ENCODE measurements at places on chromosomes 12 and 14.

- DNase-seq = peak; percentile 61
These were observed 1.6 kb downstream of the CTDSP2 start for GRCh38 chr12:57844709-57845477.

DNA sequence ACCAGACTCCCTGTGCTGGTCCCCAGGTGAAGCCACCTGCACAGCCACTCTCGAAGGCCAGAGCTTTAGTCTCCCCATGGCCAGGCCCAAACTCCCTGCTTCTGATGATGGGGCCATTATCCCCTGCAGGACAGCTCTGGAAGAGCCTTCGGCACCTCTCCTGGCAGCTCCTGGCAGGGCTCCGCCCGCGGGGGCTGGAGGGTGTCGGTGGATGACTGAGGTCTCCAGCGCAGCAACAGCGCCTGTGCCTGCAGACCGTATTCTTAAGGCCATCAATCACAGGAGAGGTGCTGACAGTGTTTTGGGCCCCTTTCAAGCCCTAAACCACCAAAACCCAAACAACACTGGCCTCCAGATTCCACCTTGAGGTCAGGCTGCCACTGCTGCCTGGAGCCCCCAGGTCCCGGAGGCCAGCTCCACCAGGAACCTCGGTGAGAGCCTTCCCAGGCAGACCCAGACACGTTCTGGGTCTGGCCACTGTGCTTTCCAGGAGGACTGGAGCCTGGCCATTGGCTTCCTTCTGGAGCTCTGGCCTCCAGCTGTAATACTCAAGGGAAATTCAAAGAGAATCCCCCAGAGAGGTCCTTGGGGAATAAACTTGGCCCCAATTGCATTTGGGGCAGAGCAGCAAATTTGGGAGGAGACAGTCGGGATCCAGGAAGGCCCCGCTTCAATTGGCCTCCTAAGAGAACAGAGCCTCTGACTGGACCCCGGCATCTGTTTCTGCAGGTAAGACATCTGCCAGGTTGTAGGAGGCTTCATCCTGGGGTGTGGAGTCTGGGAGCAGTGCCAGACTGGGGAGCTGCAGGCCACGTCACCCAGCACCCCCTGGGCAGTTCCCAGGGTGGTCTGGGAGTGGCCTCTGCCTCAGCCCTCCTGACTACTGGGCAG lies 210.6 kb upstream of the RTL1 start:
- DNase-seq = no peak

DNA sequence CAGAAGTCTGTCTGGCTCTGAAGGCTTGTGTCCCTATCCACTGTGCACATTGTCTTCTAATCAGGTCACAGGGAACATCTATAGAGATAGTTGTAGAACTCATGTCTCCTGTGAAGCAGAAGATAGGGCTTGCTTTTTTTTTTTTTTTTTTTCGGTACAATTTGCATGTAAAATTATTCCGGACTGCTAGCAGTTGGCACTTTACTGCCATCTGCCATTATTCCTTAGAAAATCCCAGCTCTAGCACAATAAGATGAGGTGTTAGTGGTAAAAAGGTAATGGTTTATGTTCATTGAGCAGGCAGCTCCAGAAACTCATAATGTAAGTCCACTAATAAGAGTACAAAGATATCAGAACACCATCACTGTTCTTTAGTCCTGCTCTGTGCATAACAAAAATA lies 8.7 kb downstream of the MYRFL start:
- DNase-seq = no peak

- DNase-seq = peak; percentile 24
These were observed 31.5 kb upstream of the CCT2 start for GRCh38 chr12:69553628-69554248.

DNA sequence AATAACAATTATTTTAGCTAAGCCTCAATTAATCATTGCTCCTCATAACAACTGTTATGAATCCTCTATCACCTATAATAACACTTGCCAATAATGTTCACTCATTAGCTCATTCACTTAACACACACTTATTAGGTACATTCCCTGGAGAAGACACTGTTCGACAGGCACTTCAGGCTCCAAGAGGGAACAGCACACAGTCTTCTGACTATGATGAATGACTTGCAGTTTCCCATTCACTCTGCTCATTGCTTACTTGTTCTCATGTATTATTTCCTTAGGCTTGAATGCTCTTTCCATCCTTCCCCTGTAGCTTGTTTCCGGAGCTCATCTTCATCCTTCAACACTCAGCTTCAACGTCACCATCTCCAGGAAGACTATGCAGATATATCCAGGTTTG lies 437.3 kb downstream of the TMEM132D start:
- no peak for DNase-seq

GRCh38 chr14:95463171-95463901 lies 53.1 kb downstream of the SYNE3 start:
- DNase-seq = no peak

DNA sequence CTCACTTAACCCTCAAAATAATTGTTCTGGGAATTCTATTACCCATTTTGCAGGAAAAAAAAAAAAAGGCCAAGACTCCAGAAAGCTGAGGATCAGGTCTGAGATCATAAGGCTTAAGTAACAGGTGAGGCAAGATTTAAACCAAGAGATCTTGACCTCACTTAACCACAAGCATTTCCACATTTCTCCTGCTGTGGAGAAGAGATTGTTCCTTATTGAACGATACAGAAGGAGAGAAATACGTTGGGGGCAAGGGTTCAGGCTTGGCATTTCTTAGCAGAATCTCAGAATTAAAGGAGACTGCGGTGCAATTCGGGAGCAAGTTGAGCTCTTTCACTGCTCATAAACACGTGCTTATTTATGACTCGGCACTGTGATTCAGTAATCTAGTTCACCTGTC lies 885.3 kb upstream of the TMEM132C start:
- no peak for DNase-seq

DNA sequence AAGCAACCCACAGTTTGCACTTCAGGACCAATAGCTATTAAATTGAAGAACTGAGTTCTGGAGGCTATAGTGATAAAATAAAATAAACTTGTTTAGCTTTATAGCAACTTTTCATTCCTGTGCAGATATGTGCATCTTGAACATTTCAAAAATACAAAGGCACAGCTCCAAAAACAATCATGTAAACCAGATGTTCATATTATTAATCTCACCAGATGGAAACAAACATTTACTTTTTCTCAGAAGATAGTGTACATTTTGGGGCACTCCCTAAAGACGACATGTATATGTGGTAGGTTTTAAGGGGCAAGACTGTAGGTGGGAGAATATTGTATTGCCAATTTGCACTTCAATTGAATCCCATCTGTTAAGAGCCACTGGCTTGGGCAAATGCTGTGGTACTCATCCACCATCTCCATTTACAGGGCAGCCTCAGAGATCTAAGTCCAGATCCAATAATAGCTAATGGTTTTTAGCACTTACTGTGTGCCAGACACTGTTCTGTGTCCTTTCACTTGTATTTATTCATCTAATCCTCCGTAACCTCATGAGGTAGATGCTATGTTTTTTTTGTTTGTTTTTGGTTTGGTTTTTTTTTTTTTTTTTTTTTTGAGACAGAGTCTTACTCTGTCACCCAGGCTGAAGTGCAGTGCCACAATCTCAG lies 49.1 kb downstream of the PTGER2 start:
- no peak for DNase-seq

- DNase-seq = no peak
These were observed 46.7 kb upstream of the CORO1C start for GRCh38 chr12:108778053-108778452.

DNA sequence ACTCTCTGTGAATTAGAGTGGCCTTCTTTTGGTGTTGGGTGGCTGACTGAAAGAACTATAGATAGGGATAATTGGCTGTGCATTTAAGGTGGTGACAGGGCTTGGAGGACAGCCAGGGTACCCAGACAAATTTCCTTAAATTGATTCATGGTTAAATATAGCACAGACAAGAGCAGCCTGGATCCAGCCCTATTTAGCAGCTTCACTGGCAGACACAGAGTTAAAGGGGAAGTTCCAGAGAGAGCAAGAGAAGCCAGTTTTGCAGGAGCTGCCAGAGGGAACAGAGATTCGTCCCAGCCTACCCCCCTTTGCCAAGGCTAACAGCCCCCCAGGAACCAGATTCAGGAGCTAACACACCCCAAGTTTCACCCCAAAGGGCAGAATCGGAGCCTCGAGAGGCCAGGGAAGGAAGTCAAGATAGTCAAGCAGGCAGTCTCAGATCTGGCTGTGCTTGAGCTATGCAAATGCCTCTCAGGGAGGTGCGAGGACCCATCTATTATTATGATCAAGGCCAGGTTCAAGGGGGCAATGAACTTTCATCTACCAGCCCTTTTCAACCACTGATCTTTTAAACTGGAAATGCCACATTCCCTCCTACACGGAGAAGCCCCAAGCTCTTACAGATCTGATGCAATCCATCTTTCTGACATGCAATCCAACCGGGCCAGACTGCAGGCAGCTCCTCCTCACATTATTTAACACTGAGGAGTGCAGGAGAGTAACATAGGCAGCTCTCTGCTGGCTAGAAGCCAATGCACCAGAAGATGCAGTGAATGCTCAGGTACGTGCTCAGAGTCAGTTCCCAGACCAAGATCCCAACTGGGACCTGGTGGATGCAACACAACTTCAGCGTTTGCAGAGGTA lies 58.2 kb downstream of the DHRS2 start:
- DNase-seq = no peak

DNA sequence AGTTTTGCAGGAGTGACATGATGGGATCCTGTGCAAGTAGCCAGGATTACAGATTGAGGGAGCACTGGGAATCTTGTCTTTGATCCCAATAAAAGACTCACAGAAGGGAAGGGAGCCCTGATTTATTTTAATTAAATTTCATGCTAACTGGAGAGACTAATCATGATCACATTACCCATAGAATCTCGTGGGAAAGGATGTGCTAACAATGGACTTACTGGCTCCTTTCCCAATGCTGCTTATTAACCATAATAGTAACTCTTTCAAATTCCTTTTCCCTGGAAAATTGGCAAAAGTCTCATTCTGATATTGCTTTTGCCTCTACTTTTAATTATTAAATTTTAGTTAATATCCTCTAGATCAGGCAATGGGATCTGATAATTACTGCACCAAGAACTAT lies 174.8 kb upstream of the AVPR1A start:
- DNase-seq = no peak

DNA sequence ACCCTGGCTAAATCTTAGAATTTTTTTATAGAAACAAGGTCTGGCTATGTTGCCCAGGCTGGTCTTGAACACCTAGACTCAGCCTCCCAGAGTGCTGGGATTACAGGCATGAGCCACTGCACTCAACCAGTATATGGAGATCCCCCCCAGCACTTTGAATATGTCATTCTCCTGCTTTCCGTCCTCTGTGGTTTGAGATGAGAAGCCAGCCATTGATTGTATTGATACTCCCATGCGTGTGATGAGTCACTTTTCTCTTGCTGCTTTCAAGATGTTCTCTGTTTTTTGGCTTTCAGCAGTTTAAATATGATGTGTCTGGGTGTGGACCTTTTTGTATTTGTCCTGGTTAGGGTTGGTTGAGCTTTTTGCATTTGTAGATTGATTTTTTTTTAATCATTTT lies 75.2 kb upstream of the DNM1L start:
- peak; percentile 55 for DNase-seq

GRCh38 chr14:56300495-56300894 lies 182.3 kb downstream of the PELI2 start:
- DNase-seq = no peak

GRCh38 chr12:82745063-82745674 lies 58.5 kb downstream of the TMTC2 start:
- no peak for DNase-seq

GRCh38 chr12:40622246-40622838 lies 69.9 kb upstream of the CNTN1 start:
- peak; percentile 68 for DNase-seq

DNA sequence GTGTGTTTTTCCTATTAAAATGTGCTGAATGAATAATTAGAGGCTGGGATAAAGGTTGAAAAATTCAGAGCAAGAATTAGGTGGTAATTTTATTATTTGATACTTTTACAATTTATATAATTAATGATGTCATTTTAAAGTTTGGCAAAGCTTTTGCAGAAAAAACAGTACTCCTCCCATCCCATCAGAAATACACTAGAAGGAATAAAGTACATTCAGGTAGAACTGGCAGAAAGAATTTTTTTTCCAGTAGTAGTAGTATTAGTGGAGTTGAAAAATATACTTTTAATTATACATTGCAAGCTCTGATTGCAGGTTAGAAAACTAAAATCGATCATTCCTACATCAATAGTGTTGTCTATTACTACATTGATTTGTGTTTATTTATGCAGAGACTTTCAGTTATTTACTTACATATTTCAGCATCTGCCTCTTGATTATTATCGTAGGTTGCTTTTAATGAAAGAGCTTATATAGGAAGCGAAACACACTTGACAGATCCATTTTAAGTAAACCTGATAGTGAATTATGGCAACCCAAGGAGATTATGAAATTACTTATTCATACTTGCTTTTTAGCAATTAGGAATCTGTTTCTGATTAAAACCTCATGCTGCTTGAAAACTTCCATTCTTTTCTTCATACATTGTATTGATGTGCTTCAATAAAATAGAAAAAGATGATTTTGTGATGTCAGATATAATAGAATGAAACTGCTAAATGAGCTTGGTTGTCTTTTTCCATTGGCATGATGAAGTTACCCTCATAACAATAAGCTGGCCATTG lies 10.1 kb downstream of the FOXG1 start:
- no peak for DNase-seq

GRCh38 chr14:21087294-21088091 lies 11.0 kb downstream of the ZNF219 start:
- DNase-seq = no peak

GRCh38 chr12:49138587-49138986 lies 7.4 kb upstream of the TUBA1B start:
- DNase-seq = no peak

- peak; percentile 2 for DNase-seq
These were observed 80.1 kb downstream of the CEP83 start for GRCh38 chr12:94379479-94380113.

DNA sequence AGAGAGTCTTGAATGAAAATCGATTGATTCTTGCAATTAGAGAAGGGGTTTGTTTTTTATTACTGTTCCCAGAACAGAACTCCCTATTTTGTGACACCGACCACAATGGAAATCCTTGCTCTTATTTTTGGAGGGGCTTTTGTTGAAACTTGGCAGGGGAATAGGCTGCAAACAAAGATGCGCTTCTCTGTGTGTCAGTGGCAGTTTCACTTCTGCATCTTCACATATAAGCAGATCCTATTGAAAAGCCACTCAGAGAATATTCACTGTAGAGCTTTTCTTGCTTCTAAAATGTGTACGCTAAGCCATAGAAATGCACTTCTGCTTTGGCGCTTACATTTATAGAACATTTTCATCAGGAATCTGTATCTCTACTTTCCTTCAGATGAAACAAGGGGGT lies 1822.4 kb upstream of the SEL1L start:
- no peak for DNase-seq

DNA sequence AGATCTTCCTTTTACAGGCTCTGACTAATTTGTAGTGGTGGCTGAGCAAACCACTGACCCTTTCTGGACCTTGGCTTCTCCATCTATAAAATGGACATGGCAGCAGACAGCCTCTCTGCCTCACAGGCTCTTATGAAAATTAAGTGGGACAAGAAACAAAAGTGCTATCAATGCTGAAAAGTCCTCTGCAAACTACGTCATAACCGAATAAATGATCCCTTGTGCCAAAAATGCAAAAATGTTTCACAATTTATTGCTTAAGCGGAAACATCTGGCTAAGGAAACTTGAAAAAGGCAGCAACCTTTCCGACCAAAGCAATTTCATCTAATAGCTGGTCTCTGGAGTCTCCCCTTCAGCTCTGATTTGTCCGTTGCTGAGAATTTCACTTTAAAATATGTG lies 108.5 kb upstream of the PLXNC1 start:
- no peak for DNase-seq

GRCh38 chr12:31645924-31646323 lies 13.6 kb upstream of the ETFBKMT start:
- no peak for DNase-seq
